ENCODE measurements at places on chromosomes 11 and 22.

- no peak for DNase-seq
Observed at GRCh38 chr11:58616594-58616993, 5.9 kb upstream of the CNTF start.

- no peak for DNase-seq
Observed at GRCh38 chr11:75968021-75968625, 153.1 kb downstream of the UVRAG start.

GRCh38 chr22:20155330-20156041 is 4.6 kb upstream of the CCDC188 start:
- DNase-seq, result peak; percentile 71

DNA sequence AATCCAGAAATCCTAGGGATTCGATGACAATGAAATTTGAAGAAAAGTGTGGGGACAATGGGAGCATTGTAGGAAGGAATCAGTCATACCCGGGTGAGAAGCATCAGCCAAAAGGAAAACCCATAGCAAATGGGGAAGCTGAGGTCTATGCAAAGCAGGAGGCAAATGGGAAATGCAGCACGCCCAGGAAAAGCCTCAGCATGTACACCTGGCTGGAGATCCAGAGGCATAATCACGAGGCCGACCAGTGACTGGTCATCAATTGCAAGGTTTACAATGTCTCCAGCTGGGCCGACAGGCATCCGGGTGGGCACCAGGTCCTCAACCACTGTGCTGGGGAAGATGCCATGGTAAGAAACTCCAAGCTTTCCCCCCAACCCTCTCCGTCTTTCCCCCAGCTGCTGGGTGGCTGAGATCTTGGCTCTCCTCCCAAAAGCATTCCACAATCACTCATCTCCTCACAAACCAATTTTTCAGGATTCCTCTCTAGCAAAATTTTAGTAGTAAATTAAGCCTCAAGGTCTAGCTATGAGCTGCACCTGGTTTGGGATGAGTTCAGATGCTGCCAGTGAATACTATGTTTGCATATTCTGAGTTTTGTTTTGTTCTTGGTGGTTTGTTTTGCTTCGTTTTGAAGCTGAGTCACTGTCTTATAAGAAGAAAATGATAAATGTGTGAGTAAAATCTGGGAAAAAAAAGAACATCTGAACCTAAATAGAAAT is 98.0 kb upstream of the OR5AK2 start:
- no peak for DNase-seq

- DNase-seq, result no peak
Observed at GRCh38 chr11:1750481-1750839, at the start of gene IFITM10. IFITM10 (minus strand) TSS chr11:1750595; CDS start chr11:1750442, 153 bp downstream.

DNA sequence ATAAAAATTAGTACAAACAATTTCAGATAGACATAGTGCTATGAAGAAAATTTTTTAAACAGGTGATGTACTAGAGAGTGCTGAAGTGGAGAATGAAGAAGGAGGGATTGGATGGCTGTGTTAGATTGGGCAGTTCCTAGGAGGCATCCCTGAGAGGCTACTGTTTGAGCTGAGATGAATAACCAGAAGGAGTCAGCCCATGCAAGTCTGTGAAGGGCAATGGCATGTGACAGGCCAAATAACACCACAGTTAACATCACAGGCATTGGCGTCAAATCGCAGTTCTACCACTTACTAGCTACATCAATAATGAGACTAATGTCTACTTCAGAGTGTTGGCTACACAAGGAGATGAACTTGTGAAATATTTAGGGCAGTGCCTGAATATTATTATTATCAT is 35.4 kb downstream of the HORMAD2 start:
- DNase-seq, result no peak

DNA sequence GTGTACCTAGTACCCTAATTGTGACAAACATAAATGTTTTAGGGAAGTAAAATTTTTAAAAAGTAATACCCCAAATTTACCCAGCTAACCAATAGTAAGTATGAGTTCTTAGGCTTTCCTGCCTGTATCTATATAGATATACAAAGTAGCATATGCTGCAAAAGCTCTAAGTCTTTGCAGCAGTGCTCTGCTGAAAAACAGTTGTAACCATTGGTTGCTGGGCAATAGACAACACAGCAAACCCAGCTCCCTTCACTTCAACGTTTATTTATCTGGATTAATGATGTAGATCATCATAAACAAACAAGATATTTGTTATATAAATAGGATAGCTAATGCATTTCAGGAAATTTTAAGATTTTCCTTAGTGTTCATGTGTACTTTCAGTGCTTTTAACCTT is 82.7 kb downstream of the PAX6 start:
- DNase-seq, result no peak

GRCh38 chr22:28958611-28959010 is 75.2 kb downstream of the ZNRF3 start:
- peak; percentile 35 for DNase-seq

Measured in putamen (tissue), 1 donor.